WERI-Rb-1 (cell line): ENCODE measurements at places on chromosomes 5 and 9.

DNA sequence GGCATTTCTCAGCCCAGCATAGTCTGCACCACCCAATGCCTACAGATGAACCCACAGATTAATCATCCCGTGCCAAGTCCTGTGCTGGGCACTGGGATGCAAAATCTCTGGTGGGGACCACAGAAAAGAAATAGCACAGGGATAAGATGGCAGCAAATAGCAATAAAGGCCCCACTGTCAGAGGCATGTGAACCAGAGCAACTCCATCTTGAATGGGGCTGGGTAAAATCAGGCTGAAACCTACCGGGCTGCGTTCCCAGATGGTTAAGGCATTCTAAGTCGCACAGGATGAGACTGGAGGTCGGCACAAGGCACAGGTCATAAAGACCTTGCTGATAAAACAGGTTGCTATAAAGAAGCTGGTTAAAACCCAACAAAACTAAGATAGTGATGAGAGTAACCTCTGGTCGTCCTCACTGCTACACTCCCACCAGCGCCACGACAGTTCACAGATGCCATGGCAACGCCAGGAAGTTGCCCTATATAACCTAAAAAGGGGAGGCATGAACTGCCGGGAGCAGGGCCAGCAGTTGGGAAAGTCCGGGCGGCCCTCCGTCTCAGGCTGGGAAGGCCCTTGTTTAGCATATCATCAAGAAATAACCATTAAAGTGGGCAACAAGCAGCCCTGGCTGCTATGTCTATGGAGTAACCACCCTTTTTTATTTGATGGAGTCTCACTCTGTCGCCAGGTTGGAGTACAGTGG is 65.2 kb downstream of the C9orf50 start:
- DNase-seq = no peak

GRCh38 chr5:175629261-175629660 is 28.6 kb upstream of the HRH2 start:
- DNase-seq = peak; percentile 56

- DNase-seq = no peak
Observed at GRCh38 chr5:91302305-91302704, 80.8 kb downstream of the ARRDC3 start.

- peak; percentile 47 for DNase-seq
Observed at GRCh38 chr9:101485924-101486692, 47.5 kb upstream of the RNF20 start.

DNA sequence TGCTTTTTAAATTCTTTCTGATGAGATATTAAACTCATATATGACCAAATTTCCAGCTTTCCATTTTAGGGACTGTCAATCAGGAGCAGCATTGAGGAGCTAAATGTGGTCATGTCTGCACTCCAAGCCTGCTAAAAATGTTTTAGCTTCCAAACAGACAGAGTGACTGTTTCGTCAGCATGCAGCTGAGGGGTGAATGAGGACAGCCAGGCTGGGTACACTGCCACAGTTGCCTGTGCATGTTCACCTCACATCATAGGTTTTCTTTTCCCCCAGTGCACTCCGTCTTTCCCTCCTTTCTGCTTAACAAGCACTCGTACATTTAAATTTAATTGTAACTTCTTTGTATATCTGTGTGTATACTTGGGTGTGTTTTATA is 138.1 kb downstream of the ARRDC3 start:
- DNase-seq = no peak

GRCh38 chr9:94827584-94828304 is 101.2 kb downstream of the AOPEP start:
- DNase-seq = no peak

GRCh38 chr5:158235159-158235547 is 376.2 kb upstream of the CLINT1 start:
- DNase-seq = no peak

DNA sequence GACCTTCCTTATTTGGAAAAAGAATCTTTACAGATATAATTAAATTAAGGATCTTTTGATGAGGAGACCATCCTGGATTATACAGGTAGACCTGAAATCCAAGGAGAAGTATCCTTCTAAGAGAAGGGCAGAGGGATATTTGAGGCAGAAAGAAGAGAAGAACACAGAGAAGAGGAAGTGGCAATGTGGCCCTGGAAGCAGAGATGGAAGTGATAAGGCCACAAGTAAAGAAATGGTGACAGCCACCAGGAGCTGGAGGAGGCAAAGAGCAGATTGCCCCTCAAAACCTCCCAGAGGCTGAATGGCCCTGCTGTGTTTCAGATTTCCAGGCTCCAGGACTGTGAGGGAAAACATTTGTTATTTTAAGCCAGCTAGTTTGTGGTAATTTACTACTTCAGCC is 93.0 kb upstream of the ANKRD55 start:
- DNase-seq = no peak

- peak; percentile 64 for DNase-seq
Observed at GRCh38 chr9:121336665-121337064, 33.4 kb downstream of the STOM start.

GRCh38 chr9:36337865-36338264 is 62.2 kb downstream of the RNF38 start:
- no peak for DNase-seq

DNA sequence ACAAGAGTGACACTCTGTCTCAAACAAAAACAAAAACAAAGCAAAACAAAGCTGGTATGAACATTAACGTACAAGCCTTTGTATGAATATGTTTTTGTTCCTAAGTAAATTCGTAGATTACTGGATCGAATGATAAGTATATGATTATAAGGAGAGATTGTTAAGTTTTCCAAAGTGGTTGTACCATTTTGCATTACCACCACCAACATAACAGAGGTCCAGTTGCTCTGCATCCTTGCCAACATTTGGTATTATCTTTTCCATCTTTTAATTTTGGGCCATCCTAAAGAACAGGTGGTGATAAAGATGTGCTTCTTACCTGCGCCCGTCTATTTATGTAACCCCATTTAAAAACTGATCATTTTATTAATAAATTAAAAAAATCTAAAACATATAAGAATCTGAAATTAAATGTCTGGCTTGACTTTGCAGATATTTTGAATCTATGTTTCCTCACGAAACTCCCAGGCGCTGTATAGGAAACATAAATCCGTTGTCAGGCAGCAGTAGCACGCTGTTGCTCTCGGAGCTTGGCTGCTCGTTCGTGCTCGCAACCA is 593 bp upstream of the NAA35 start:
- DNase-seq = no peak
